Activated naive CD8-positive, alpha-beta T cell treated with anti-CD3 and anti-CD28 coated beads, Interleukin-2, amount 50 U/mL, for 24 hours (primary cell): ENCODE measurements at places on chromosomes 11 and 22.

GRCh38 chr11:82845356-82846353 lies 54.6 kb downstream of the PRCP start:
- DNase-seq = no peak

GRCh38 chr11:34602245-34602644 lies 18.6 kb upstream of the EHF start:
- DNase-seq = no peak

DNA sequence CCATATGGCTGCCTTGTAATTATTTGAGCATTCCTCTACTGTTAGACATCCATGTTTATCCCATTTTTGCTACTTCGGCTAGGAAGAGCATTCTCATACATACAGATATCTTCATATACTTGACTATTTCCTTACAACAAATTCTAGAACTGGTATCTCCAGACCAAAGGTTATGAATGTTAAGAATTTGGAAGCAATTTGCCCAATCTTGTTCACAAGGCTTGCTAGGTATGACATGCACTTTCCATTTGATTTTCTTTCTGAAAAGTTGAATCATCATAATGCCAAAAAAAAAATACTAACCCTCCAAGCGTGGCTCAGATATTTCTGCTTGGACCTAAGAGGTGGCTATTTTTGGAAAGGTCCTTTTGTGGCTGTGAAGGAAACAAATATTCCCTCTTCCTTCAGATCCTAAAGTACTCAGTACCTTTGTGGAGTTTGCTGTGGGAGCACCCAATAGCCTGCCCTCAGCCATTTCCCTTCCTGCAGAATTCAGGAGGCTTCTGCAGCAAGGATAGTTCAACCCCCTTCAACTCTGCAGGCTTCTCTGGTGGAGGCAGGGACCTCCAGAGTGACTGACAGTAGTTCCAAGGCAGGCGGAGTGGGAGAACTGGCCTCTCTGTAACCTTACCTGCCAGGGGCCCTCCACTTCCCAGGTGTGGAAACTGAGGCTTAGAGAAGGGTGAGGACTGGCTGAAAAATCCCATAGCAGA lies 22.0 kb upstream of the CPT1A start:
- no peak for DNase-seq

- no peak for DNase-seq
Measured at GRCh38 chr11:61586792-61587430, 6.0 kb upstream of the SYT7 start.

DNA sequence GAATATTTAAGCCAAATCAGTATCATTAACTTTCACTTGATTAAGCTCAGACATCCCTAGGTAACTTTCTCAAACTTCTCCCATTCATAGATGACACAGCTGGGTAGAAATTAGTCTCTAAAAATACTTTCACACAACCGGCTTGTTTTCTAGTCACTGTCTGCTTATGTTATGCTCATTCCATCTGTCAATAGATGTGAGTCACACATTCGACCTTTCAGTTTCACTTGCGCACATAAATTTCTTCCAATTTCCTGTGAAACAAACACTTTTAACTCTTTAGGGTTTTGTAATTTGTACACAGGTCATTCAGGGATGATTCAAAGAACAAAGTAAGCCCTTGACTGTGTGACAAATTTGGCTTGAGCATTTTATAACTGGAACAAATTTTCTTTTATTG lies 723.0 kb downstream of the KCNA4 start:
- DNase-seq = no peak

GRCh38 chr11:109329716-109330115 lies 92.3 kb upstream of the C11orf87 start:
- DNase-seq = no peak

GRCh38 chr11:8312986-8313385 lies 49.3 kb upstream of the LMO1 start:
- DNase-seq = no peak
